ENCODE measurements at places on chromosomes 5 and 9.
A peak's percentile ranks its signal among the peaks of the same experiment; 100 is the strongest.

GRCh38 chr5:171483551-171484135 lies 64.2 kb downstream of the FGF18 start:
- no peak for DNase-seq

- DNase-seq, result peak; percentile 90
These were observed 80.1 kb upstream of the TNFAIP8 start for GRCh38 chr5:119275601-119276173.

DNA sequence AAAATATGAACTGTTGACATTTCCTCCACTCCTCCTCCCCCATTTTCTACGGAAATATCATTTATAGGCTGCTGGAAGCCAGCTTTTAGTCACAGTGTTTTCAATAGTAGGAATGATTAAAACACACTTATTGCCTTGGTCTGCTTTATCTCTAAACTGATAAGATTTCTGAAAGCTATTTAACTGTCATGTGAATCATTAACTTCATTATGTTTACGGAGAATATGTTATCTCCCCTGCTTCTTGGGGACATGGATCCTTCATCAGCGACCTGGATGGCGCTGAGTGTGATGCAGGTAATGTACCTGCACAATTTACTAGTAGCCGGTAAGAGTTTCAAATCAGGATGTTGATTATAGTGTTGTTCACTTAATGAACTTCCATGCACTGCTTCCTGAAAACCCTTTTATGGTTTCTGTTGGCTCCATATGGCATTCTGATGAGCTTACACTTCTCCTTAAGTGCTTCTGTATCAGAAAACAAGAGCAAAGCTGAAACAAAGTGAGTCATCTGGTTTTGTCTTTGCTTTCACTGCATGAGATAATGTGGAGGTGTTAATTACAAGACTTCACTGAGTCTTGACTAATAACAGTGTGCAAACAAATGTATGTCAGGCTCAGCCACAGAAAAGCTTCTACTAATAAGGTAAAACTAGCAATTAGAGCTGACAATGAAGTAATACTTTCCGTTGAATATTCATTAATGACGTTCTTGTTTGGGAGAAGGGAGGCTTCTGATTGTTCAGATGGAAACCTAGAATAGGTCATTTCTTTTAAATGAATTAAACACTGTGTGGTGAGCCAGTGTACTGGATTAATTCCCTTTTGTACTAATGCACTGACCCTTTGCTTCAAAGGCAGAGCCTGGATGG lies 162.4 kb upstream of the ZNF608 start:
- no peak for DNase-seq

GRCh38 chr5:153884612-153884957 lies 154.1 kb downstream of the FAM114A2 start:
- DNase-seq, result no peak

- DNase-seq, result no peak
These were observed 610.5 kb downstream of the ACTL7B start for GRCh38 chr9:108245331-108245730.

DNA sequence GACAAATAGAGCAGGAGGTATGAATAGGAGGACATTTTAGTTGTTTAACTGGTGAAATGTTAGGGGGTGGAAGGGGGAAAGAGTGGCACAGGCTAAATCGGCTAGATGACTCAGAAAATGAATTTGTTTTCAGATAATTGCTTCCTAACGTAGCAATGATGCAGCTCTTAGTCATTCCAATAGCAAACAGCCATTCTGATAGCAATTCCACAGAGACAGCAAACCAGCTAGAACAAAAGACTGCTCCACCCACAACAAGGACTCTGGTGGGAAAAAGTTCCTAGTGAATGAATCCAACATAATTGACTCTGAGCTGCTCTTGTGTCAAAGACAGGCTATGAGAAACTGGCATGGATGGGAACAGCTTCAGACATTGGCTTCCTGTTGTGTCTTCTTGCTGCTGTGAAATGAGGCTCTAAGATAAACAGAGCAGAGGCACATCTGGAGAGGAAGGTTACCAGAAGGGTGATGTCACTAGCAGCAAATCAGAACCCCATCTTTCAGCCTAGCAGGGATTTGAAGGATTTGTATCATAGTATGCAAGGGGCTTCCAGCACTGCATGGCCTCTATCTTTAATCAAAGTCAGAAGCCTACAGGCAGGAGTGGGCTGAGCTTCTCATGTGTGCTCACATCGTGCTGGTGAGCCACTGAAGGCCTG lies 28.1 kb upstream of the F2RL1 start:
- DNase-seq, result no peak

DNA sequence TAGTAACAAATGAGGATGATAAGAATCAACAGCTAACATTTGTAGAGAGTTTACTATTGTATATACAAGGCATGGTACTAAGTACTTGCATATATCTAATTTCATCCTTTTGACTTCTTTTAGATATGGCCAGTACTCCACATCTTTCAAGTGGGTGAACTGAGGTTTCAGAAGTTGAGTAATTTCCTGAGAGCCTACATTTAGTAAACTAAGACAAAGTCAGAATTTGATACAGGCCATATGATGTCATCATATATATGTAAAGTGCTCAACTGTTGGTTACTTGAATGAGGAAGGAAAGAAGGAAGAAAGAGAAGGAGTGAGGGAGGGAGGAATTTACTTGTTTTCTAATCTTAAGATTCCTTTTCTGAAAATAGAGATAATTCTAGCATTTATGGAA lies 52.8 kb downstream of the GRIA1 start:
- no peak for DNase-seq

- no peak for DNase-seq
These were observed 35.9 kb downstream of the TENT4A start for GRCh38 chr5:6749026-6749716.

DNA sequence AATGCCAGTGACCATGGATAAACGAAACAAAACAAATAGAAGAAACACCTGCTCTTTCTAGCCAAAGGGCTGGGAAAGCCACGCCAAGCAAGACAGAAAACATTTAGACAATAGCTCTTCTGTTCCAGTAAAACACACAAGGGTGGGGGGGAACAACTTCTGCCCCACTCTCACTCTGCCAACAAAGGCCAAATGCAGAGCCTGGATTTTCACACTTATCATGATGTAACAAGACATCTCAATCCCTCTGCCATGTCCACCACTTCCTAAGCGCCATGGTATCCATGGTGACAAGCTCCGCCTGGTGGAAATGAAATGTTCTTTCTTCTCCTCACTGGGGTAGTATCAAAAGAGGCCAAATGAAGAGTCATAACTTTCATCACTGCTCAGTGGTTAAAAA lies 60.6 kb downstream of the DRD1 start:
- DNase-seq, result no peak

DNA sequence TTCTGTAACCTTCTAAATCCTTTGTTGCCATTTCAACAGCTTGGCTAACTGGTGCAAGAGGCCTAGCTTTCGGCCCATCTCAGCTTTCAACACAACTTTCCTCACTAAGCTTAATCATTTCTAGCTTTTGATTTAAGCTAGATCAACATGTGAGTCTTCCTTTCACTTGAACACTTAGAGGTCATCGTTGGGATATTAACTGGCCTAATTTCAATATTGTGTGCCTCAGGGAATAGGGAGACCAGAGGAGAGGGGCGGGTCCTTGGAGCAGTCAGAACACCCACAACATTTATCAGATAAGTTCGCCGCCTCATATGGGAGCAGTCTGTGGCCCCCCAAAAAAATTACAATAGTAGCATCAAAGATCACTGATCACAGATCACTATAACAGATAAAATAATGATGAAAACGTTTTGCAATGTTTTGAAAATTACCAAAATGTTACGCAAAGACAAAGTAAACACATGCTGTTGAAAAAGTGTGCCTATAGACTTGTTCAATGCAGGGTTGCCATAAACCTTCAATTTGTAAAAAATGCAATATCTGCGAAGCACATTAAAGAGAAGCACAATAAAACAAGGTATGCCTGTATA lies 66.8 kb upstream of the PCSK1 start:
- DNase-seq, result no peak

DNA sequence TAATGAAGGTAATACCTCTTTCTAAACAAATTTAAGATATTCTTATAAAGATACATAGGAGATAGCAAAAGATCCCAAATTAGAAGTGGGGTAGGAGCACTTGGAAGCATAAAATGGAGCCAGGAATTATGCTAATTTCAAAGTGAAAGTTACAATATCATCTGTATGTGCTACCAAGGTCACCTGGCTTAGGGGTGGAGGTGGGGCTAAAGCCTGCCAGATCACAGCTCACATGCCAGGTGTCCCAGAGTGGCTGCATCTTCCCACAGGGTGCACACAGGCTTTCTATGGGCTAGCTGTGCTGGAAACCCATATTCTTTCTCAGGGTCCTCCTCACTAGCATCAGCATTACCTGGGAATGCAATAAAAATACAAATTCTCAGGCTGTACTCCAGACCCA lies 118.2 kb upstream of the TXNDC8 start:
- DNase-seq, result no peak

DNA sequence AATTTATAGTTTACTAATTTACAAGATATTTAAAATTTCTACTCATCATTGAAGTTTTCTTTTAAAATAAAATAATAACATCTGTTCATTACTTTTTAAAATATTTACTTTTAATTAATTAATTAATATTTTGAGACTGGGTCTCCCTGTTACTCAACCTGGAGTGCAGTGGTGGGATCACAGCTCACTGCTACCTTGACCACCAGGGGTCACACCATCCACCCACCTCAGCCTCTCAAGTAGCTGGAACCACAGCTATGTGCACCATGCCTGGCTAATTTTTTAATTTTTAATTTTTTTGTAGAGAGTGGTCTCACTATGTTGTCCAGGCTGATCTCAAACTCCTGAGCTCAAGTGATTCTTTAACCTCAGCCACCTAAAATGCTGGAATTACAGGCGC lies 1013.6 kb downstream of the CDH9 start:
- DNase-seq, result no peak

- no peak for DNase-seq
These were observed 30.9 kb upstream of the CEP72 start for GRCh38 chr5:581266-581665.

- no peak for DNase-seq
These were observed 102.2 kb downstream of the PCSK5 start for GRCh38 chr9:75992482-75993206.

DNA sequence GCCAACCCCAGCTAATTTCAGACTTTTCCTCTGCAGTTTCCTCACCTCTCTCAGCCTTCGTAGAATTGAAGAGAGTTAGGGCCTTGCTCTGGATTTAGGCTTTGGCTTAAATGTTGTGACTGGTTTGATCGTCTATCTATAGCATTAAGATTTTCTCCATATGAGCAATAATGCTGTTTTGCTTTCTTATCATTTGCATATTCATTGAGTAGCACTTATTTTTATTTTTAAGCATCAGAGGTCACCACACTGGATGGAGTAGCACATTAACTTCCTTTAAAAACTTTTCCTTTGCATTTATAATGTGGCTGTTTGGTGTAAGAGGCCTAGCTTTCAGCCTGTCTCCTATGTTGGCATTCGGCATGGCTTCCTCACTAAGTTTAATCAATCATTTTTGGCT lies 12.6 kb upstream of the PCBD2 start:
- DNase-seq, result no peak

DNA sequence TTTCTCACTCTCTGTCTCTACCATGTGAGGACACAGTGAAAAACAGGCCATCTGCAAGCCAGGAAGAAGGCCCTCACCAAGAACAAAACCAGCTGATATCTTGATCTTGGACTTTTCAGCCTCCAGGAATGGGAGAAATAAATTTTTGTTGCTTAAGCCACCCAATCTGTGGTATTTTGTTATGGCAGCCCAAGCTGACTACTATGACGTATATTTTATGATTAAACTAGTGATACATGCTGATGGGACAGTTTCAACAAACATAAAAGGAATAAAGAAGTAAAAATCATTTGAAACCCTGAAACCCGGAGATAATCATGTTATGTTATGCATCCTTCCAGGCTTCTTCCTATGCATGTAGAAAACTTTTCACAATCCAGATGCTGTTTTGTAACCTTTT lies 71.5 kb upstream of the ERBIN start:
- DNase-seq, result no peak

GRCh38 chr5:148794729-148795561 lies 31.5 kb upstream of the ADRB2 start:
- DNase-seq, result peak; percentile 49

- DNase-seq, result no peak
These were observed 214.4 kb downstream of the NXNL2 start for GRCh38 chr9:88749420-88749819.

- no peak for DNase-seq
These were observed 130.4 kb upstream of the RAI14 start for GRCh38 chr5:34525761-34526160.

- peak; percentile 90 for DNase-seq
These were observed 17.0 kb upstream of the CRB2 start for GRCh38 chr9:123338710-123339665.

GRCh38 chr9:35791297-35791921 lies at the start of gene NPR2:
Gene NPR2, plus strand, starts transcription at chr9:35791591. Its CDS starts 818 bp downstream, at chr9:35792409.
- DNase-seq, result no peak

DNA sequence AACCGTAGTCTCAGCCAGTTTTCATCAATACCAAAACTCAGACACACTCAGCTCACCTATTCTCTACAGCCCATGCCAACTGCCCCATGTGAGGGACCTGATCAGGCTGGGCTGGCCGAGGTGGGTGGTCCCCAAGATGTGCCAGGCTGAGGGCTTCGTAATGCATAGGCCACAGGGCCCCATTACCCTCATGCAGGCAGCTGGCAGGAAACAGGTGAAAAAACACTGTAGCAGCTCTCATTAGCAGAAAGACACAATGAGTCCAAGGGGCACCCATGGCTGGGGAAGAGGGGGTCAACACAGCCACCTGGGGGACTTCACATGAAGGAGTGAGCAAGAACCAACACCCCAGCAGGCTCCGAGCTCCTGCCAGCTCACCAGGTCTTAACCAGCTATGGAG lies 8.2 kb downstream of the IPPK start:
- DNase-seq, result no peak

DNA sequence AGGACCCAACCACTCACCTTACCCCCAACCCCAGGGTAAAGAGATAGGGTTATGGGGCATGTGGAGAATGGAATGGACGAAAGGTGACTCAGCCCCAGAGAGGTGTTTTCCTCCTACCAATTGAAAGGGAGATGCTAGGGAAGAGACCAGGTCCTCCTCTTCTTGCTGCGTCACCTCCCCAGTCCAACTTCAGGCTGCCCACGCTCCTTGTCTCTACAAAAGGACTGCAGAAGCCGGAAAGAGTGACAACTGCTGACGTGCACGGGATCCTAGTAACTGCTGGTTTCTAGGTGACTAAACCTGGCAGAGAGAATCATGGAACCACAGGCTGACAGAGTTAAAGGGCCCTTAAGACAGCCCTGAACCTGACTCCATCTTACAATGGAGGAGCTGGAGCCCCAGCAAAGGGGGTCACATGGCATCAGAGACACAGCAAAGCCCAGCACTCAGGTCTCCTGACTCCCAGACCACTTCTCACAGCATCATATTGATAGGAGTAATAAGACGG lies 2.2 kb downstream of the GPX3 start:
- DNase-seq, result no peak

DNA sequence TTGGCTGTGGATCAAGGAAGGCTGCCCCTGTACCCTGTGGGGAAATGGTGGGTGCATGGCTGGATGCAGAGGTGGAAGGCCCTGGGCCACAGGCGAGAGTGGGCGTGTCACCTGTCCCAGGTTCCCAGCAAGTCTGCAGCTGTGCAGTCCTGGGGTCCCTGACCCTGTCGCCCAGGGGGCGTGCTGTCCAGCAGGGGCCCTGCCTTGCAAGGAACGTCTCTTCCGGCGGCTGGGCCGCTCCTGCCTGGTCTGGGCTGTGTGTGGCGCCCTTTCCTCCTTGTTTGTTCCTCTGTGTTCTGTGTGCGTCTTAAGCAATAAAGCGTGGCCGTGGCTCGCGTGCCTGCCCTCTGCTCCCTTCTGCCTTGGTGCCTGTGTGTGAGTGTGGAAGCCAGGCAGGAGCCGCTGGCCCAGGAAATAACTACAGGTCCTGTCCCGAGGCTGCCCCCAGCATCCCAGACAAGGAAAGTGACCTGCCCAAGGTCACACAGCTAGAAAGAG lies 8.4 kb downstream of the SLC2A6 start:
- DNase-seq, result no peak

GRCh38 chr5:39209924-39210323 lies 9.4 kb downstream of the FYB1 start:
- DNase-seq, result peak; percentile 32
